Effector memory CD4-positive, alpha-beta T cell (primary cell): ENCODE measurements at places on chromosomes 4 and X.

GRCh38 chr4:6812766-6813165, 30.2 kb downstream of the KIAA0232 start:
- DNase-seq: no peak

DNA sequence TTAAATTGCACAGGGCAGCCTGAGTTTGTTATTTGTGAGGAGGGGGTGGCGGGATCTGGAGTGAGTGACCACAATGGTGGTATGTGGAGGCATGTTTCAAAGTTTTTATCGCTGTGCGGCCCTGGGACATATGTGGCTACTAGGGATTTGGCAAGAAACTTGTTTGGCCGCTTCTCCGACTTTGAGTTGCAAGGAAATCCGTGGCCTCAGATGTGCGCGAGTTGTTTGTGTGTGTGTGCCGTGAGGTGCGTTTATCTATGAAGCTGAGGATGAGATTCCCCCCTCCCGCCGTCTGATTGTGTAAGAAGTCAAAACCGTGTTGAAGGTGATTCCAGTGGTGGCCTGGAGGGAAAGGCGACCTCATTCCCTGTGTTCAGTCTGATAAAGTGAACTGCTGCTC, 1.4 kb downstream of the JADE3 start:
- DNase-seq: no peak

- DNase-seq: no peak
These were observed 66.5 kb upstream of the HMX1 start for GRCh38 chr4:8938137-8938536.

DNA sequence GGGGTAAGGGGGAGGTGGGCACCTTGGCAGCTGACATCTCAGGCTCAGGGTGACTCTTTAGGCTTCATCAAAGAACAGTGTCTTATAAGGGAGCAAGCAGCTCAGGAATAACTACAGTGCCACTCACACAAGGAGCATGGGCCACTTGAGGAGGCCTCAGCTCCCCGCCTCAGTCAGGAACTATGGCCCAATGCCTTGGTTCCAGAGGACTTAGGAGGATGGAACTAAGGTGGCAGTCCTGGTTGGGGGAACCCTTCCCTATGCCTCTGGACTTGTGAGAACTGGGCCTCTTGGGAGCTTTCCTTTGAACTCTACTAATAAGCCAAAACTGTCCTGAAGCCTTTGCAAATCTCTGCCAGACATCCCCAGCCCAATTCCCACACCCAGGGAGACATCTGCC, 160.6 kb downstream of the EFNB1 start:
- DNase-seq: no peak

DNA sequence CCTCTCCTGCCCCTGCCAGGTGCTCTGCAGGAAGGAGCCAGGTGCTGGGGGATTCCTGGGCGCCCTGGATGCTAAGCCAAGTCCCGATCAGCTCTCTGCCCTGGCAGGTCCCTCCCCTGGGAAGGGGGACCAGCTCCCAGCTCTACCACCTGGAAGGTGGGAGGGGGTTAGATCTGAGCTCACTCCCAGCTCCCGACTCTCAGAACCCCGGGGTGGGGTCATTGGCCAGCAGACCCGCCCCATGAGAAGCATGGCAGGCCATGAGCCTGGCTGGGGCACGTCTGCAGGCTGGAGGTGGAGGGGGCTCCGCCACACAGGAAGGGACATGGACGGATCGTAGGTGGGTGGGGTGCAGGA, 83.4 kb upstream of the NKX1-1 start:
- no peak for DNase-seq

- DNase-seq: peak; percentile 81
These were observed 255 bp upstream of the CNOT6L start for GRCh38 chr4:77819404-77819842.

DNA sequence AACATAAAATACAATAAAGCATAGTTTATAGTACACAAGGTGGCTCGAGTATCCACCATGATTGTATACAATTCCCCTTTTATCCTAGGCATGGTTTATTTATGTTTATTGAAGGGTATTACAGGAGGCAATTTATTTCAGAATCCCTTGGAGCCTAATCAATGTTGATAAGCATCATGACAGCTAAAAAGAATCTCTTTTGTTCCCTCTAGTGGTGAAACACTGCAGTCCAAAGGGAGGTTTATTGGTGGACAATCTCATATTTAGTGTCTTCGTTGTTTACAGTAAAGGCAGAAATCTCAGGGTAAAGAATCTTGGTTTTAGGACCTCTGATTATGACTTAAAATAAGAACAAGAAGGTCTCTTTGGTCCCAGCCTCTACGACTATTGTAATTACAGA, 1712.5 kb downstream of the C4orf33 start:
- DNase-seq: no peak

- no peak for DNase-seq
These were observed 87.1 kb downstream of the SLIT2 start for GRCh38 chr4:20338841-20339240.

DNA sequence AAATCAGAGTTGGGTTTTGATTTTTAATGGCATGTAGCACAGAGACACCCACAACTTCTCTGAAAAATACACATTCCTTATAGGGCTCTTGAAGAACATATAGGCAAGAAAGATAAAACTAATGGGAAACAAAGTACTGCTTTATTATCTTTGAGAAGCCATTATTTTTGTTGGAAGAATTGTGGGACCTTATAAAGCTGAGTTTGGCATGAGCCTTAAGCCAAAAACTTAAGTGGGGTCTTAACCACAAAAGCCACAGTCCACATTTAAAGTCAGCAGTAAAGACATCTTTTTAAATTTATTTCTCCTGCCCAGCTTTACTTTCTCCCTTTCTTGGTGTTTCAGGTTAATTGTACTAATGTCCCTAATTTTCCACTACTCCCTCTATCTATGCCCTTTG, 1297.3 kb downstream of the C4orf33 start:
- no peak for DNase-seq

DNA sequence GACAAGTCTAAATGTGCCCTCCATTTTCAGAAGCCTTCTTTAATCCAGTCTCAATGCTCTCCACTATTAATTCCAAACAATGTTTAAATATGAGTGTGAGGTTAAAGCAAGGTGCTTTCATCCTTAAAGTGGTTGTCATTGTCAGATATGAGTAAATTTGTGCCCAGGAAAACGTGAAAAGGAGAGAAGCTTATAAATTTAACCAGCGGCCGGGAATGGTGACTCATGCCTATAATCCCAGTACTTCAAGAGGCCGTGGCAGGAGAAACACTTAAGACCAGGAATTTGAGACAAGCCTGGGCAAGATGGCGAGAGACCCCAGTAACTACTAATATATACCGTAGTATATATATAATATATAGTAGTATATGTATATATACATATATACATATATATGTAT, 270.0 kb downstream of the ARHGAP24 start:
- no peak for DNase-seq

- DNase-seq: no peak
These were observed 59.0 kb upstream of the SLIT2 start for GRCh38 chr4:20192736-20193135.

- no peak for DNase-seq
These were observed 21.3 kb upstream of the ADRA2C start for GRCh38 chr4:3744901-3745300.

- no peak for DNase-seq
These were observed 942.1 kb upstream of the GRIA3 start for GRCh38 chrX:122241959-122242358.

- DNase-seq: no peak
These were observed 51.5 kb downstream of the NPNT start for GRCh38 chr4:105946771-105947170.

DNA sequence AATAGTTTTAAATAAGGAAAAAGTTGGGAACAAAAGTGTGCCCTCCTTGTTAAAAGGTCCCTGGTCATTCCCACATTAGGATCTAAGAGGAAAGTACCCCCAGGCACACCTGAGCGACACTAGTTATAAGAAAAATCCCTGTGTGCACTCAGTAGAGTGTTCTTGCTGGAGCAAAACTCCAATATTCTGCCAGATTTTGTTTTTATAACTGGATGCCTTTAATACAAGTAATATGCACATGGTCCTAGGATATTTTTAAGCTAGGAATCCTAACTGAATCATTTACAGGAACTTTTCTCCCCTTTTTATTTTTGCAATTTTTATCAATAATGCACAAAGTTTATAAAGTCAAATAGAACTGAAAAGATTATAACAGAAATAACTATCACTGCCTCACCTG, 68.6 kb downstream of the BEND4 start:
- no peak for DNase-seq

GRCh38 chrX:48890934-48891401, 6.6 kb downstream of the TIMM17B start:
- no peak for DNase-seq

GRCh38 chrX:150736475-150736874, 43.3 kb downstream of the MTMR1 start:
- no peak for DNase-seq

DNA sequence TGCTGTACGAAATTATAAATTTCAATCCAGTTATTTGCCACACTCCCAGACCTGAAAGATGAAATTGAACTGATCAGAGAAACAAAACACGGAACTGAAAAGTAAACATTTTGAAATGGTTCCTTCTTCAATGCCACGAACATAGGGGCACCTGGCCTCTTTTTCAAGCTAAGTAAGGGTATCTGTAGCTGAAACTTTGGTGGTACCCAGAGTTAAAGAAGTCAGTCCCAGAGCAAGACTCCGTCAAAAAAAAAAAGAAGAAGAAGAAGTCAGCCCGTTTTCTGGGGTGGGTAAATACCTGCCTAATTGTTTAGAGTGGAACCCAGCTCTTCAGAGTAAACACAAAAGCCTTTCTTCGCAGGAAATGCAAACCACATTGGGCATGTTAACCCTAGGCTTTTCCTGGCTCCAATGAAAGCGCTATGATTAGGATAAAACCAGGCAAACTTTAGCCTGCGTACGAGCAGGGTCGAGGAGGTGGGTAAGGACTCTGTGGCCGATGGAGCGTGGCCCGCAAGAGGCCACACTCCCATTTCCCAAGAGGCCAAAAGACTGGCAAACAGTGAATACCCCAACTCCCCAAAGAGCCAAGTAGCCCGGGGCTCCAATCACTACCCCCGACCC, 1.3 kb downstream of the ANTXR2 start:
- no peak for DNase-seq

- DNase-seq: no peak
These were observed 7.1 kb downstream of the SMIM9 start for GRCh38 chrX:154827194-154828015.

- no peak for DNase-seq
These were observed 95.7 kb upstream of the FRMPD4 start for GRCh38 chrX:12042615-12043014.

DNA sequence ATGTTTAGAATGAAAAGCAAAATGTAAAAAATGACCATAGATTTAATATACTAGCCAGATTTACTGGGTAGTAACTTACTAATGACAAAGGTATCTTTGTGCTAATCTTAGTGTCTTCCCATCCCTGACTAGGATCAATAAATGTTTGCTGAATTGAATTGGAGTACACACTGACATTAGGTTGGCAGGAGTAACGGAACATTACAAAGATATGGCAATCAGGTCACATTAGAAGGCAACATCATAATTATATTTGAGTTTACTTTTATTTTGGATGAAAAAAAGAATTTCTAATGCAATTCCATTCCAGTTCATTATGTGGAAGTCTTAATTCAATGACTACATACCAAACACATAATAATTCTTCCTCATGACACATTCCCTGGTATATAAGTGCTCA, 77.8 kb downstream of the MID1 start:
- DNase-seq: no peak

DNA sequence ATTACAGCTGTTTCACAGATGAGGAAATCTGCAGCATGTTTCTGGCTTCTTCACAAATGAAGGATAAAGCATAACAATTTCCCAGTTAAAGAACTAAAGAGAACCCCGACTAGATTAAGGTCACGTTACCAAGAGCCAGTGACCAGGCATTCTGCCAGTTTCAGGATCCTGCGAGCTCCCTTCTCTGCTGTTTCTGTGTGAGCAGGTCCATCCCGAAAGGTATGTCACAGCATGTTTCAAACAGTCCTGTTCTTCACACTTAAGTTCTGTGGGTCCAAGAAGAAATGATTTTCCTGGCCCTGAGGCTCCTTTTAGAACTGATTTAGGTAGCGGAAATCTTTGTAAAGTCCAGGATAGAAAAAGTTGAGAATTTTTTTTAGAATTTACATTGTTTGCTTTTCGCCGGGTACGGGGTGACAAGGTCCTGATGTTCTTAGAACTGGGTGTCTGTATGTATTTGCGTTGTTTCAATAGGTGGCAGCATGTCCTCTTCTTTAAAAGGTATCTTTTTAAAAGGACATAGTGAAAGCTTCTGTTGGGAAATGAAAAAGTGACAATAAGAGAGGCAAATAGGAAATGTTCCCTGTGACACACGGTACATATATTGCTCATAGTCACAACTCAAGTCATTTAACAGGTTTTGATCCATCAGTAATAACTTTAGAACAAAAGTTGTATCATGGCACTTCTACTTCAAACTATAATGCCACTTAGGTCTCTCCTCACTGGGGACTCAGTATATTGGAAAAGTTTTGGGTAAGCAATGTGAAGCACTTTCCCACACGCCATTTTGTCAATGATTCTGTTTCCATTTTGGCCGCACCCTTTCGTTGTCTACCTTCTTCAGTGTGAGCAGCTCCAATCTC, 18.4 kb downstream of the IL21 start:
- DNase-seq: no peak

DNA sequence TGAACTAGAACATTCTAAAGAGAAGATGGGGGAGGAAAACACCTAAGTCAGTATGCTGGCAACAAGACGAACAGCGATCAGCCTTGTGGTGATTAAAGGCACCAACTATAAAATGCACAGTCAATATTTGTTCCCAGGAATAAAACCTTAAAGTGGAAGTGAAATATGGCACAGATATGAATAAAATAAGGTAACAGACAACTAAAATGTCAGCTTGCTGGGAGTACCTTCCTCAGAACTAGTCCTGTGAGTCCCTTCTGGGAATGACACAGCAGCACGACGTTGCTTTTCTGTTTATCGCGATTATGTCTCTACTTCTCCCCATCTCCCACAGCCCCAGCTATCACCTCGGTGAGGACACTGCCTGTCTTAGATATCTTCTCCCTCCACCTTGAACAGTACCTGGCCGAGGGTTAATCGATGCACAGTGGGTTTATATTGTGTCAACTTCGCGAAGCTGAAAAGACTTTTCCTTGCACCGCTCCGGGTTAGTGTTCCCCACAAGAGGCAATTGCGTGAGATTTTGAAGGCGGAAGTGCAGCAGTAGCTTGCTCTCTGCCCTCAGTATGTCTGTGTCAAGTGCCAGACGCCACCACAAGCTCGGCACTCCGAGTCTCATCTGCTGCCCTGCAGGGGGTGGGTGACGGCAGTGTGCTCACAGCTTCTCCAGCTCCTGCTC, 17.4 kb downstream of the MTNR1A start:
- no peak for DNase-seq

- no peak for DNase-seq
These were observed 8.1 kb downstream of the SH3BP2 start for GRCh38 chr4:2800691-2801596.

DNA sequence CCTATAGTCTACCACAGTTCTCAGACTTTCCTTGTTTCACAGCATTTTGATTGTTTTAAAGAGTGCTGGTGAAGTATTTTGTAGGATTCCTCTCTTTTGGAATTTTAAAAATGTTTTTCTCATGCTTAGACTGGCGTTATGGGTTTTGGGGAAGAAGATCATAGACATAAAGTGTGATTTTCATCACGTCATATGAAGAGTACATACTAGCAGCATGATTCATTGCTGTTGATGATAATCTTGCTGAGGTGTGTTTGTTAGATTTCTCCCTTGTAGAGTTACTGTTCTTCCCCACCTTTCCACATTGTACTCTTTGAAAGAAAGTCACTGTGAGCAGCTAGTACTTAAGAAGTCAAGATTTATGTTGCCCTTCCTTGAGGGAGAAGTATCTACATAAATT, 396.1 kb upstream of the GNPDA2 start:
- no peak for DNase-seq
